ENCODE measurements at places on chromosomes 6 and 20.
A peak's percentile ranks its signal among the peaks of the same experiment; 100 is the strongest.

DNA sequence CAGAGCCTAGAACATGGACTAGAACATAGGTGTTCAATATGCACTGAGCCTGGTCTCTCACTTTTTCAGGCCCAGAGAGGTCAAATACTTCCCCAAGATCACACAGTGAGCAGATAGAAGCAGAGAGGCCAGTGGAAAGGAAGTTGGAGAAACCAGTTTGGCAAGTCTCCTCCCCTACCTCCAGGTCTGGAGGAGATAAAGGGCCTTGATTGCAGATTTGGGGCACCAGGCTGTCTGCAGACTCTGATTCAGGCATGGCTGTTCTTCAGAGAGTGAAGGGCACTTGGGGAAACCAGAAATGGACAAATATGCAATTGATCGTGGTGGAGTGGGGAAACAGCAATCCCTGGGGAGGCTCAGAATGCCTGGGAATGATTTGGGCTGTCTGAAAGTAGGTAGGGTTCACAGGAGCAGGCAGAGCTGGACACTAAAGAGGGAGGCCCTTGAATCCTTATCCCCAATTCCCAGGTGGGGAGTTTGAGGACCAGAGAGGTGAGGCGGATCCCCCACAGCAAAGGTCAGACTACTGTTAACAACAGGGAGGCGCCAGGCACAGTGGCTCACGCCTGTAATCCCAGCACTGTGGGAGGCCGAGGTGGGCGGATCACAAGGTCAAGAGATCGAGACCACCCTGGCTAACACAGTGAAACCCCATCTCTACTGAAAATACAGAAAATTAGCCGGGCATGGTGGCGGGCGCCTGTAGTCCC, 2.3 kb downstream of the PEDS1 start:
- DNase-seq, result no peak

- no peak for DNase-seq
Observed at GRCh38 chr6:4486568-4487315, 289.5 kb upstream of the CDYL start.

DNA sequence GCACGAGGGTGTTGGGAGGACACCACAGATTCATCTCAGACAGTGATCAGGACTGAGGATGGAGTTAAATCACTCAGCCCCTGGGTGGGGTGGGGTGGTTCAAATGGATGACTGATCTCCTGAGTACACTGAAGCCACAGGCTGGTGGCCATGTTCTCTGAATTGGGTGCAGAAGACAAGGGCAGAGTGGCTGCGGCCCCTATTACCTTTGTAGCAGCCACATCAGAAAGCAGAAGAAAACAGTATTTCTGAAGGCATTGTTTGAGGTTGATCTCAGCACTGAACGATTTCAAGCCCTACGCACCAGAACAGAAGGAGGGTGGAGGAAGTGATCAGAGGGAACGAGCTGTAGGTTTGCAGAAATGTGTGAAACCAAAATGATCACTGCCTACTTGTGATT, 71.6 kb downstream of the SH3BGRL2 start:
- DNase-seq, result no peak

DNA sequence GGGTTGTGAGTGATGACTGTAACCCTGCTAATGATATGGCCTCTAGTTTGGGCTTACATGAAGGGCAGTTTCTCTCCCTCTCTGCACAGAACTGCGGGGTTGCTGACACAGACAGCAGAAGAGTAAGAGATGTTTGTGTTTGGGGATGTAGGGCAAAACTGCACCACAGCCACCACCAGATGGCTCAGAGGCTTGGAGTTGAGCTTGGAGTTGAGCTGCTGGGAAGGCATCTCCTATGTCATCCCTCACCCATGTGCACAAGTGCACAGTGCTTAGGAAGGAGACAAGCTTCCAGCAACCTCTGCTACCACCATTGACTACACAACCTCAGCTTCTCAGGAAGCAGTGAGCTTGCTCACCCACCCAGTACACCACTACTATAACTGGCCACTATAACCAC, 303.9 kb upstream of the DEFB112 start:
- DNase-seq, result no peak

GRCh38 chr6:77650098-77650663, 2.7 kb upstream of the MEI4 start:
- DNase-seq, result peak; percentile 61

GRCh38 chr6:128963561-128963960, 80.6 kb downstream of the LAMA2 start:
- no peak for DNase-seq

- no peak for DNase-seq
Observed at GRCh38 chr20:41567615-41568014, 50.6 kb downstream of the CHD6 start.

GRCh38 chr6:36210182-36210581, 13.6 kb downstream of the BRPF3 start:
- DNase-seq, result no peak

- no peak for DNase-seq
Observed at GRCh38 chr6:35224720-35225119, 11.0 kb downstream of the SCUBE3 start.

- no peak for DNase-seq
Observed at GRCh38 chr6:30981942-30982772, 1.4 kb upstream of the MUC21 start.

DNA sequence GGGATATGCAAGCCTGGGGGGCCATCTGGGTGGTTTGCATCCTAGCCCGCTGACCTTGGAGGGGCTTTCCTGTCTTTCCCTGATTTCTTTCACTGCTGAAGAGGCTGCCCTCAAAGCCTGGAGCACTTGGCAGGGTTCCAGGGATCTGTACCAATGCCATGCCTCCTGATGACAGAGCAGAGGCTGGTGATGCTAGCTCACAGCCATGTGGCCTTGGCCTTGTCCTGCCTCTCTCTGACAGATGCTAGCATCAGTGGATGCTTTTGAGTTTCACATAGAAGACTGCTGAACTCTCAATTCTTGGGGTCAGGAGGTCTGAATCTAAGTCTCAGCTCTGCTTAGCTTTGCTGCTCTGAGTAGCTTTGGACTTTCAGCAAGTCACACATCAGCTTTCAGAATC, 21.9 kb upstream of the RREB1 start:
- DNase-seq, result no peak

DNA sequence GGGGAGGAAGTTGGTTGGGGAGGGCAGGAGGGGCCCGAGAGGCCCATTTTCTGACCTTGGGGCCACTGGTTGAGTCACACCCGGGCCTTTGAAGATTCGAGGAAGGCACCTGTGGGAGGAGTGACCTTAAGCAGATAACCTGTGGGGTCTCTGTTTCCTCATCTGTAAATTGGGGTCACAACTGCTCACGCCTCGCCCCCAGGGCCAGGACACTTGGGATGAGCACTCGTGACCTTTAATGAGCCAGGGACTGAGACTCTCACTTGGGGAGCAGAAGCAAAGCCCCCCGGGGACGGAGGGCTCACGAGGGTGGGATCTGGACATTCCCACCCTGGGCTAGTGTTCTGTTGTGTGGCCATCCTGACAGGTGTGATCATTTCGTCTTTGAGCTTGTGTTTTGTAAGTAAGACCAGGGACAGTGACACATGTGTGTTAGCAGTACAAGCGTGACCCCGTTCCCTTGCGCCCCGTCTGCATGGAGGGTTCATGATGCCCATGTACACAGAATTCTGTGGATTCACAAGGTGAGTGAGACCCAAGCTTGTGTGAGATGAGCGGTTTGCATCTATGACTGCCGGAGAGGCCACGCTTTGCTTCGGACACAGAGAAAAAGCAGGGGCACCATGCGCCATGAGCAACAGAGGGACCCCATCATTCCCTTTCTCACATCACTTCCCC, 79.3 kb upstream of the PMEPA1 start:
- DNase-seq, result peak; percentile 42

DNA sequence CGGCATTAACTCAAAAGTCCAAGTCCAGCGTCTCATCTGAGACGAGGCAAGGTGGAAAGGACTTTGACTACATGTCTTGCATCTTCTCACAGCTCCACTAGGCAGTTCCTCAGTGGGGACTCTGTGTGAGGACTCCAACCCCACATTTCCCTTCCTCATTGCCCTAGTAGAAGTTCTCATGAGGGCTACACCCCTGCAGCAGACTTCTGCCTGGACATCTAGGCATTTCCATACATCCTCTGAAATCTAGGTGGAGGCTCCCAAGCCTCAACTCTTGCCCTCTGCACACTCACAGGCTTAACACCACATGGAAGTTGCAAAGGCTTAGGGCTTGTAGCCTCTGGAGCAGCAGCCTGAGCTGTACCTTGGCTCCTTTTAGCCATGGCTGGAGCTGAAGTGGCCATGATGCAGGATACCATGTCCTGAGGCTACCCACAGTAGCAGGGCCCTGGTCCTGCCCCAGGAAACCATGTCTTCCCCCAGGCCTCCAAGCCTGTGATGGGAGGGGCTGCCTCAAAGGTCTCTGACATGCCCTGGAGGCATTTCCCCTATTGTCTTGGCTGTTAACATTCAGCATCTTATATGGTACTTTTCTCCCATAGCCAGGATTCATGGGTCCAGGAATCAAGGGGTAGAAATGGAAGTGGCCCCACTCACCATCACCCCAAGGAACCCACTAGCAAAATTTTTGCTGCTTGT, 194.6 kb upstream of the KCNG1 start:
- no peak for DNase-seq

DNA sequence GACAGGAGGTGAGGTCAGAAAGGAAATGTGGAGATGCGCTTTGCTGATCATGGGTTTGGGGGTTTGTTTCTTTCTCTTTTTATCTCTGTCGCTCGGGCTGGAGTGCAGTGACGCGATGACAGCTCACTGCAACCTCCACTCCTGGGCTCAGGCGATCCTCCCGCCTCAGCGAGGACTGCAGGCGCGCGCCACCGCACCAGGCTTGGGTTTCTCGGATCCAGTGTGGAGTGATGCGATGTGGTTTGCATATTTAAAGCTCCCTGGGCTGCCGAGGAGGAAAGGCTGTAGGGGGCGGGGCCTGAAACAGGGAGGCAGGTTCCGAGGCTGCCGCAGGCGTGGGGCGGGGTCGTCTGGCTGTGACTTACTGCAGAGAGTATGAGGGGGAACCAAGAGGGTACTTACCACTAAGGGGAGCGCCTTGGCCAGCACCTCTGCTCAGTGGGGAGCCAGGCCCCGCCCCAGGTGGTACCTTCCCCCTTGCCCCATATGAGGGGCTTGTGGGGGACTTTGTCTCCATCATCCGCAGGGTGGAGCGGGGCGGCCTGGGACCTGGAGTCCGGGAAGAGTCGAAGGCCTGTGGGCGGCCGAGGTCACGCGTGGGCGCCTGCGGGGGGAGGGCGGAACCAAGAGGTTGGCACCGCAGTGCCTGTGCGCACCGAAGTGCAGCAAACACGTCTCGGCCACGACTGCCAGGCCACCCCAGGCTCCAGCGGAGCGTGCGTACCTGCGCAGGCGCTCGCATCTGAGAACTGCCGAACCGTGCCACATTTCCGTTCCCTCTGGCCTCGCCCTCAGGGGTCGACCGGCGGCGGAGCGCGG, 12.7 kb upstream of the BAK1 start:
- no peak for DNase-seq

GRCh38 chr6:140867336-140867735, 1265.4 kb upstream of the GJE1 start:
- DNase-seq, result no peak

DNA sequence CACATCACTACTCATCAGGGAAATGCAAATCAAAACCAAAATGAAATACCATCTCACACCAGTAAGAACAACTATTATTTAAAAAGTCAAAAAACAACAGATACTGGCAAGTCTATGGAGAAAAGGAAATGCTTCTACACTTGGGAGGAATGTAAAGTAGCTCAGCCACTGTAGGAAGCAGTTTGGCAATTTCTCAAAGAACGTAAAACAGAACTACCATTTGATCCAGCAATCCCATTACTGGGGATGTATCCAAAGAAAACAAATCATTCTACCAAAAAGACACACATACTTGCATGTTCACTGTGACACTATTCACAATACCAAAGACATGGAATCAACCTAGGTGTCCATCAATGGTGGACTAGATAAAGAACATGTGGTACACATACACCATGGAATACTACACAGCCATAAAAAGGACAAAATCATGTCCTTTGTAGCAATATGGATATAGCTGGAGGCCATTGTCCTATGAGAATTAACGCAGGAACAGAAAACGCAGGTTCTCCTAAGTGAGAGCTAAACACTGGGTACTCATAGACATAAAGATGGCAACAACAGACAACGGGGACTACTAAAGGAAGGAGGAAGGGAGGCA, 260.4 kb downstream of the RNGTT start:
- DNase-seq, result no peak

DNA sequence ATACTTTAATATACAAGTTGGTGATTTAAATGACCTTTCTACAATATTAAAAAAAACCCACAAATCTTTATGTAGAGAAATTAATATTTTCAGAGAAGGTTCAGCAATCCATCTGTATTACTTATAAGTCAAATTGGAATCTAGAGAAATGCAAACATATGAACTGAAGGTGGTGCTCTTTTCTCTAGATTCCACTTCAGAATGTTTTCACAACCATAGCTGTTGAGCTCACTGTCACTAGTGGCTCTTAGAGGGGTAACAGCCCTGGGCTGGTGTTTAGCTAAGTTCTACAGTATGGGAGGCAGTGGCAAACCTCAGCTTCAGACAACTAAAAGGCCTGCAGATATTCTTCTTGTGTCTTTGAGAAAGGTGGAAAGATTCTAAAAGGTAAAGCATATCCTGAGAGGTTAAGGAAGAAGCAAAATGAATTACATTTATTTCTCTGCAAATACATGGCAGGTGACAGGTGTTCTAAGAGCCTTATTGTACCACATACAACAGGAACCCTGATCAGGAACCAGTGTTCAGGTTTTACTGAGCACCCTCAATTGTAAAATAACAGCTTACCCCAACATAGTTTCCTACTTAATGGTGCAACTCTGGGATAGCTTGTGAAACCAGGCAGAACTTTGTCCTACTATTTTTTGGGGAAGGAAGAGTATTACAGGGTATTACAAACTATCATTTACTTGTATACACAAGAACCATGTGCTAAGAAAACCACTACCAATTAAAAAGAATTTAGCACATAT, 56.6 kb upstream of the SAMHD1 start:
- DNase-seq, result no peak

DNA sequence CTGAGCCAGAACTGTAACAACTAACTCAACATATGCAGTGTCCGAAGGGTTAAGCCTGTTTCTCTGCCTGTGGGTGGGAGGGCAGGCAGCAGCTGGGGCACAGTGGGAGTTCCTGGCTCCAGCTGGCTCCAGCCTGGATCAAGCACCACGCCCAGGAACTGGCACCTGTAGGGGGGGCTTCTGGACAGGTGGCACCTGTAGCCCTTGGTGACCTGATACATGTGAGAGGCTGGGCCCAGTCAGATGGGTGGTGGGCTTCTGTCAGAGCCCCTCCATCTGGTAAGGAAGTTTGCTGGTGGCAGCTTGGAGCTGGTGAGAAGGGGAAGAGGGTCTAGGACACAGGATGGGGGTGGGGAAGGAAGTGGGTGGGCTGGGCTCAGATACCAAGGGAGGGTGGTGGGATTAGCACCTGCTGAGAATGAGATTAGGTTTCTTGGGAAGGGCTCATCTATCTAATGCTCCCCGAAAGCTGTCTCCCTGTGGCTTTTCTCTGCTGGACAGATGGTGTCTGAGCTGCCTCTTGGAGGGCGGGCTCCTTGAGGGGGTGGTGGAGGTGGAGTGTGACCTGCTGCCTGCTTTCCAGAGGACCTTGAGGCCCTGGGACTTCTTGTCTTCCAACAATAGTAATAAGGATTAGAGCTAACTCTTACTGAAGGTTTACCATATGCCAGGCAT, 28.5 kb downstream of the BCL2L1 start:
- DNase-seq, result no peak

- DNase-seq, result no peak
Observed at GRCh38 chr6:158854214-158855101, 35.3 kb upstream of the EZR start.

GRCh38 chr20:20195021-20195705, 142.8 kb downstream of the CFAP61 start:
- DNase-seq, result no peak

Measured in left forelimb (tissue), 1 donor.